ENCODE measurements at places on chromosomes 3 and 15.

DNA sequence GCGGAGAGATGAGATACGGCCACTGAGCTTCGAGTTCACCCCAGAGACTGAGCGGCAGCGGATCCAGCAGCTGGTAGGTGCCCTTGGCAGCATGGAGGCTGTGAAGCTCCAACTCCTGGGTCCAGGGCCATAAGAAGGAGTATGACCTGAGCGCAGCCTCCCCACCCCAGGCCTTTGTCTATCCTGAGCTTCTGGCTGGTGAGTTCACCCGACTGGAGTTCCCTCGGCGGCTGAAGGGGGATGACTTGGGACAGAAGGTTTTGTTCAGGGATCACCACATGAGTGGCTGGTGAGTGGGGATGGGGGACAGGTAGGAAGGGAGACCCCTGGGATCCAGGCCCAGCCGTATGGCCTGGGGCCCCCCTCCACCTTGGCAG is 2.6 kb downstream of the PPM1M start:
- no peak for DNase-seq

GRCh38 chr3:17585394-17586325 is 156.8 kb downstream of the TBC1D5 start:
- no peak for DNase-seq

DNA sequence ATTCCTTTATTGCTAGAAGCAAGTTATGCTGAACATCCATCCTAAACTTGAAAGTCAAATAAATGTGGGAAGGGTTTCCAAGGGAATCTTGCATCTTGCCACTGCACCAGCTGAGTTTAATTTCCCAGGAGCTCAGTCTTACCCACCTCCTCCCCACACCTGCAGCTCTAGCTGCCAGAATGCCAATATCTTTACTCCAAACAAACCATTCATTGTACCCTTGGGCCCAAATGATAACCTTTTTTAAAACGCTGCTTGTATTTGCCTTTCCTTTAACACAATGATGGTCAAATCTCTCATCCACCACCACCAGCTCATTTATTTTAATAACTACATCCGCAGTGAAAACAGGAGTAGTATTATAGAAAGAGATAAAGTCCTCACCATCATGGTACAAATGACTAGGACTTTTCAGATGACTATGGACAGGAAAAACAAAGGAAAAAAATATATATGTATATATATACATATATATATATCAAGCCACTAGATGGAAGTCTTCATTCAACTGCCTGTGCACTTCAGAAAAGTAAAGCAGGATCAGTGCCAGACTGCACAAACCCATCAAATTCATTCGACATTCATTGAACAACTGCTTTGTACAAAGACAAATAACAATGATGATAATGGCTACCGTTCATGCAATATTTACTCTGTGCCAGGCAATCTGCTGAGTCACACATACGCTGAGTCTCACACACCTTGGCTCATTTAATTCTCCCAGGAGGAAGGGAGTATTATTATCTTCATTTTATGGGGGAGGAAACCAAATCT is 44.0 kb downstream of the BFSP2 start:
- no peak for DNase-seq

- no peak for DNase-seq
Measured at GRCh38 chr3:121467085-121467484, 78.7 kb downstream of the POLQ start.

GRCh38 chr3:64151342-64151871 is 73.9 kb downstream of the PRICKLE2 start:
- DNase-seq, result no peak

DNA sequence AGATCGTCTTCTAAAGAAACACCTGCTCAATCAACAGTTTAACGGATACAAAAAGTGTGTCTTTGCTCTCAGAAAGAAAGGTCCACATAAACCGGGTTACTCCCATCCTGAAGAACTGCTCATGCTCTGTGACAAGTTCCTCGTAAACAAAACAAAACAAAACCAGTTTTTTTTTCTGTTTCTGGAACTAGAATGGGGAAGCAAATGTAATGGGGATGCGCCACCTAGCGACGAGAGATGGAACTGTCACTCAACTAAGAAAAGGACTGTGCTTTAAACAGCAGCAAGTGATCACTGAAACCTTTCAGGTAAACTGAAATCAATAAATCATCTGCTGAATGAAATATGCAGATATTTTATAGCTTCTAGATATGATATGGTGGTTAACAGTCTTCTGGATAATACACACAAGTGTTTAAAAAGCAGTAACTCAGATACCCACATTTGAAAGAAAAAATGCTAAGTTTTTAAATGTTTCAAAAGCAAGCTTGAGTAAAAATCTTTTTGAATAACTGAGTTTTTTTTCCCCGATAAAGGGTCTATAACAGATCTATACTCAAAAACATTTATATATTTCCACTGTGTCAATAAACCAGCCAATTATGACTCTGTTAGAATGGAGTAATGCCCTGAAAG is 10.9 kb downstream of the TM2D3 start:
- peak; percentile 74 for DNase-seq

GRCh38 chr3:187518616-187519015 is 150.4 kb downstream of the RTP4 start:
- DNase-seq, result no peak

DNA sequence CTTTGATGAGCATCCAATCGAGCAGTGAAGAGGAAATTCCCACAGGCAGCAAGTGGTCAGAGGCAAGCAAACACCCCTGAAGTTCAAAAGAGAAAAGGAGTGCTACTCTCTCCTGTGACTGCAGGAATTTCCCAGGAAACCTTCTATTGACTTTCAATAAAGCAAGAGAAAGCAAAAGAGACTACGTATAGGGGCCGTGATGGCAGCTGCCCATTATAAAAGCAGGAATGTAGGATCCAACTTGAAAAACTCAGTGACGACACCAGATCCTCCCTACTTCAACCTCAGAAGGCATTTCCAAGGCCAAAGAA is 53.1 kb upstream of the IP6K2 start:
- DNase-seq, result no peak

- DNase-seq, result no peak
Measured at GRCh38 chr15:64285871-64286270, 70.1 kb downstream of the CSNK1G1 start.

GRCh38 chr15:96330450-96331143 is at the start of gene NR2F2:
TSS of gene NR2F2 (plus strand) at chr15:96330700. CDS start at chr15:96332106, 1,406 bp downstream.
- peak; percentile 97 for DNase-seq

- DNase-seq, result peak; percentile 66
Measured at GRCh38 chr15:78810362-78811123, 721 bp downstream of the ADAMTS7 start.

DNA sequence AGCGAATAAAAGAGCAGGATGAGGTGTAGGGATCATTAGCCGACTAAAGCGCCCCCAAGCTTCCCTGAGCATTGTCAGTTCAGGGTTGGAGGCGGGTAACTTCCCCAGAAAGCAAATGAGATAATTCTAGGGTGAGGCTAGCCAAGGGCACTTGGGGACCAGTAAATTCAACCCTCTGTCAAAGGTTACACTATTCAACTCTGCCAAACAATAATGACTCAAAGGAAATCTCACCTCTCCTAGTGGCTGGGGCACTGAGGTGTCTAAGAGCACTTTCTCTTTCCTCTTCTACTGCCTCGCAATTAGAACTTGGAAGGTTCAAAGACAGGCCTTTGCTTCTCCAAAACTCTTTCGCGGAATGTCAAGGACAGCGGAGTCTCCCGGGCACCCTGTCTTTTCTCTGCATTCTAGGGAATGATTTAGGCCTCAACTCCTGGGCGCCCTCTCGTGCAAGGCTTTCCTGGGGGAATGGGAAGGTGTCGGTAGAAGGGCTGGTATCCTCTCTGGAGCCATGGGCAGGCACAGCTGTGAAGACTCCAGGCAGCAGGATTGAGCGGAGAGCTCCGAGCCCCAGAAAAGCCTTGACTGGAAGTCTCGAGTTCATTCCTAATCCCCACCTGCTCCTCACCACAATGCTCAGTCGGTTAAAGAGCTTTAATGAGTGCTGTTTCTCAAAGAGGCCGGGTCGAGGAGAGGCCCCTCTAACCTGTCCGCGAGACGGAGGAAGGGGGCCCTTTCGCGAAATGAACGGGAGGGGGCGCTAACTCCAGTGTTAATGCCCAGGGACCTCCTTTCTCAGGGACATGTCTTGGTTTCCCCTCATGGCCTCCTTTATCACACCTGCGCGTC is 21.9 kb downstream of the ZIC4 start:
- DNase-seq, result no peak

GRCh38 chr15:62093809-62094208 is 27.0 kb downstream of the C2CD4A start:
- DNase-seq, result no peak

DNA sequence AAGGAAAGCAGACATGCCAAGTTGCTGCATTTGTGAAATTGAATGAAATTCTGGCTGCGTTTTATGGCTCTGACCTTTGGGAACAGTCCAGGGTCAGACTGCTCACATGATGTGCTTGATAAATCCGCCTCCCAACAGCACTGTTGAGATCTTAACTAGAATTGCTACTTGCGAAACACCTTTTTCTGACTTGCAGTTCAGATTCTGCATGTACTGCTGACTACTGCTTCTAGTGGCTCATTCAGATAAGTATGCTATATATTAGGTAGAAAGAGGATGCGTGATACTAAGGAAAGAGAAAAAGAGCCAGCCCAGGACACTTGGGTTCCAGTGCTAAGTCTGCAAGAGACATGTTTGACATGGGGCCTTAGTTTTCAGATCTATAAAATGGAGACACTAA is 129.4 kb downstream of the LPP start:
- peak; percentile 83 for DNase-seq

DNA sequence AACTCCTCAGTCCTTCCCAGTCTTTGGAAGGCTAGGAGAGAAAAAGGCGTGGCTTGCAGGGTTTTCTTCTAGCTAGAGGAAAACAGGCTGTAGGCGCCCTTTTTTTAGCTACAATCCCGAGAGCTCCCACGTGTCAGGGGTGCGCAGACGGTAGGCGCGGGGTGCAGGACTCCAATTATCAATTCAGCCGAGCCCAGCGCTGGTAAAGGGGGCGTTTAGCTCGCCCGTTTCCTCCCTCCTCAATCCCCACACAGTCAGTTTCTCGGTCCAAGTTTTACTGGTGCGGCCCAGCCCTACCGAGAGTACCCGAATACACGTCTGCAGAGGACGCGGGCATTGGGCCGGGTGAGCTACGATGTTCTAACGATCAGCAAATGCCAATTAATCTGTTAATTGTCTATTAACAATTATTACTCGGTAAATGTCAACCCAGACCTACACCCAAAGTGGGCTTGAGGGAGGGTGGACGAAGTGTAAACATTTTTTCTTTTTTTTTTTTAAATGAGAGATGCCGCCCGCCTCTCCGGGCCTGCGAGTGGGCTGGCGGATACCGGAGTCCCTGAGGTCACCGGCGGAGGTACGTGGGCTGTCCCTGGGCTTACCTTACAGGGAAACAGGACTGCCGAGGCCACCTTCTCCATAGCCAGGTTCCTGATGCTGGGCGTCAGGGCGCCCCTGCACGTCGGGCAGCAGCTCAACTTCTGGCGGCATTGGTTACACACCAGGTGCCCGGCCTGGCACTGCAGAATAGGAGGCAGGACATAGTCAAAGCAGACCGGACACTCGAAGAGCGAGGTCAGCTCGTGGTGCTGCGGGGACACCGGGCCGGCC is 923 bp downstream of the SIAH2 start:
- peak; percentile 77 for DNase-seq

GRCh38 chr15:67164811-67165253 is 89.6 kb downstream of the AAGAB start:
- no peak for DNase-seq

DNA sequence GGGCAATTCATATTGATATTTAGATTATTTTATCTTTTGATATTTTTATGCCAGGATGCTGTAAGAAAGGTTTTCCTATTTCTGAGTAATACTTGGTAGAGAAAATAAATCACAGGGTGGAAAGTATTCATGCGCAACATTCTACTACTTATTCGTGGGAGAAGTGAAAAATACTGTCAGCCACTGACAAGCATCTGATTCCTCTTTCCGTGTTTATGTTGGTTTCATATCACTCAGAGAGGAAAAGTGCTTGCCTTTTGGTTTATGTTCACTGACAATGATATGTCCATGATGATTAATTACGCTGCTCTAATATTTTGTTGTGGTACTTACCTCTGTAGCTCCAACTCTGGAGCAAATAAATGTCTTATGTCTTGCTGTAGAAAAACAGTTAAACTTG is 429.4 kb downstream of the EDEM1 start:
- no peak for DNase-seq

DNA sequence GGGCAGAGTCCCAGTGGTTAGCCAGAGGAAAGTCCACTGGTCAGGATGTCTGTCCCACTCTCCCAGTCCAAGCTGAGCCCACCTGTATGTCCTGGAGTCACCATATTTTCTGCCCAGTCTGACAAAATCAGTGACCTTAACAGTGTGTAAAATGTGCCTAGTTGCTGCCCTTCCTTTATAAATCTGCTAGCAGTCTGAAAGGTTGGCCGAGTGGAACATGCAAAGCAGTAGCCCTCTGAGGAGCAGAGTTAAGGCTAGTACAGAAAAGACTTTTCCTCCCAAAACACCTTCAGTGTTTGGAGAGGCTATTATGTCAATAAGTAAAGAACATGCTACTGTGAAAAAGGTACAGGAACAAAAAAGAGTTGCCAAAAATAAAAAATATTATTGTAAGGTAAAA is 15.3 kb downstream of the TTC21A start:
- DNase-seq, result no peak

DNA sequence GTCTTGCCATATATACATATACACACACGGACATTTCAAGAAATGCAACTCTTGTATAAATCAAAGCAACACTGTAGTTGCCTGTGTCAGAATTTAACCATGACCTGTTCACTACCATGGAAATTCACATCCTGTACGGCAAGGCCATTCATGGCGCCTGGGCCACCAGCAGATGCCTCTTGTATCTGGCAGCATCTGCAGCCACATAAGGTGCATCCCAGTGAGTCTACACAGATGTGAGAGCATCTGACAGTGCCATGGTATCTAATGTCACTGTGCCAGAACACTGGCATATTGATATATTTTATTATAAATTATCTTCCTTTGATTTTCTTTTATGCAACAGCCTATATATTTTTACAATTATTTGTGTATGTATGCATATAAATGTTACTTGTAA is 25.1 kb downstream of the PDZRN3 start:
- no peak for DNase-seq

DNA sequence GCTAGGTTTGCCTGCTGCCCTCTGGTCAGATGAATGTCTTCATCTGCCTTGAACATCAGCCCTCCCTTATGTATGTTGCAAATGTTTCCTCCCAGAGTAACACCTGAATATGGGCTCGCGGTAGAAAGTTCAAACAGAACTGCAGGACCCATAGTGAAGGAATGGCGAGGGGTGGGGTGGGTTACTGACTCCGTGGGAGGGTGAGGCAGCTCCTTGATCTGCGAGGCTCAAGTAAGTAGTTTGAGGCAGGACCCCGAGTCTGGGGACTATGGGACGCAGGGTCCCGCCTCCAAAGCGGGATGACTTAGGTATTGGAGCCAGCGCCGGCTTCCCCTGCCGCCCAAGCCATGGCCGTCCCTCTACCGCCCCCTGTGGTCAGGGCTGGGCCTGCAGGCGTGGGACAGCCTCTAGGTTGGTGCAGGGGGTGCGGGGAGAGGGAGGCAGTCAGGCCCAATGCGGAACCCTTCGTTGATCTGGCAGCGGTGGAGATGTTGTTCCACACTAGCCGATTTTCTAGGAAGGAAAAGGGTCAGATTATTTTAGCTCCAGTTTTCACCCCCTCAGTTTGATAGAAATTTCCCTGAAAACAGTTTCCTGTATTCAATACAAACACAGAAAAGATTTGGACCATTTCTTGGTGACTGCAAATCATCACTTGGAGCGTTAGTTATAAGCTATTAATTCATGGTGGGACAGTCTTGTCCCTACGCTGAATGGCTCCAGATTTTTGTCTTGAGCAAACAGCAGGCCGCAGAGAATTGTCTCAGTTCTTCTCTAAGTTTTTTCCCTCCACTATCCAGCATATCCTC is 72.3 kb downstream of the CORO2B start:
- DNase-seq, result peak; percentile 64
